ENCODE measurements at places on chromosomes 5 and 9. TPM values are rescaled to one million over a fixed set of nuclear protein-coding genes. Genes with fewer than 3 reads are reported as not detected.

Gene CFAP157
- polyA plus RNA-seq: not detected

Gene PLPPR1
- polyA plus RNA-seq: 1.2 TPM

Gene PTGS1
- not detected for polyA plus RNA-seq

Gene ZNF883
- 51.5 TPM for polyA plus RNA-seq

Gene SLC6A18
- polyA plus RNA-seq: not detected

Gene TAF11L12
- not detected for polyA plus RNA-seq

Gene LRRC19
- not detected for polyA plus RNA-seq

Gene FAM81B
- 22.3 TPM for polyA plus RNA-seq

Gene KCNV2
- polyA plus RNA-seq: not detected

Gene SPAG8
- 6.8 TPM for polyA plus RNA-seq

Gene JMY
- polyA plus RNA-seq: 11.8 TPM

Gene MYO10
- polyA plus RNA-seq: 99.8 TPM

Gene PCDHGA1
- polyA plus RNA-seq: 0.69 TPM

Gene IL33
- 11.8 TPM for polyA plus RNA-seq

Gene DEPDC1B
- not detected for polyA plus RNA-seq

Gene CDKN2AIPNL
- polyA plus RNA-seq: 17.1 TPM

Gene CDO1
- 40.0 TPM for polyA plus RNA-seq

Gene IFNE
- not detected for polyA plus RNA-seq

Gene STK32A
- 12.6 TPM for polyA plus RNA-seq

Gene PFN3
- not detected for polyA plus RNA-seq

Gene SLC36A3
- polyA plus RNA-seq: not detected

Gene SV2C
- polyA plus RNA-seq: 53.8 TPM
